Myocyte (in vitro differentiated cells): ENCODE measurements at places on chromosomes 13 and 19. TPM values are rescaled to one million over a fixed set of nuclear protein-coding genes. Genes with fewer than 3 reads are reported as not detected.

GRCh38 chr19:8827277-8827676, 4.8 kb downstream of the ZNF558 start:
- no peak for DNase-seq

DNA sequence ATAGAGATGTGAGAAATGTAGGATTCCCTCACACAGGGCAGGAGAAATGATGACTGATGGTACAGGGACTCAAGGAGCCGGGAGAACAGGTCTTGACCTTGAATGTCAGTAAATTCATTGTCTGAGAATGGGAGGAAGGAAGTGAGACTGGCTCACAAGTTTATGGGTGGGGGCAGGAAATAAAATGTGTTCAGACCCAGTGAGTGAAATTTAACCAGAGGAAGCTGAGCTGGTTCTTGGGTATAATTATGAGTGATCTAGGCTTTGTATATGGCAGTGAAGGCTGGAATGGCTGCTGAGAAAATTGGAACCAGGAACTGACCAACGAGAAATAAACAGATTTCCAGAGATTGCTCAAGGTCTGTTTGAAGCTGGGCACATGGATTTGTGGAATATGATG, 6.3 kb upstream of the IGSF23 start:
- DNase-seq = no peak

DNA sequence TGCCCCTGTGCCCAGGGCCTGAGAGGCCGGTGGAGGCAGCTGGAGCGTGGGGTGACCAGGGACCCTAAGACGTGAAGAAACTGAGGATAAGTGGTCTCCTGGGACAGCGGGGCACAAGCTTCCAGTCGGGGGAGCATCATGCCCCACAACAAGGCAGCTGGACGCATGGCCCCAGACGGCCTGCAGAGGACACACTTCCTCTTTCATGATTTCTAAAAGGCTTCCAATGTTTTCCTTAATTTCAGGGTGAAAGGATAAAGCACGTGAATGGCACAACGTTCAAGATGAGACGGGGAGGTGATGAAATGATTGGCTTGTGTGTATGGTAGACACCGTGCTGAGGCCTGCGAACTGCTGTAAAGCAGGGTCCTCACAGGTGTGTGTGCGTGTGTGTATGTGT, 20.2 kb upstream of the MYDGF start:
- no peak for DNase-seq

GRCh38 chr13:23098161-23098907, 82.4 kb upstream of the SGCG start:
- DNase-seq = no peak

DNA sequence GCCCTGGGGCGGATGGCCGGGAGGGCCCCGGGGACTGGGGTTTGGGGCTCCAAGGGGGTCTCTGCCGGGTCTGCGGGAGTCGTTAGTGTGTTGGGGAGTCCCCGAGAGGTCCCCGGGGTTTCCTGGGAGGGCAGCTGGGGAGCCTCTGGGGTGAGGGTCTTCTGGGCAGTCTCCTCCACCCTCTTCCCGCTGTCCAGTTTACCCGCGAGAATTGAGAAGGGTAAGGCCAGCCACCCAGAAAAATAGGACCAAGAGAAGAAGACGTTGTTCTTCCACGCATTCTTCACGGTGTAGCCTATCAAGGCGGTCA, 1.0 kb upstream of the ETFB start:
- DNase-seq = no peak

NOTCH3 gene
- total RNA-seq = 76.1 and 159 TPM in 2 replicates

KCNC3 gene
- total RNA-seq = not detected in 2 replicates

IRGC gene
- not detected in 2 replicates for total RNA-seq

TFDP1 gene
- 42.9 and 48.2 TPM in 2 replicates for total RNA-seq

DCT gene
- 0.13 TPM in 1 of 2 replicates, not detected in the other for total RNA-seq
